ENCODE measurements at places on chromosomes 3 and 15.
A peak's percentile ranks its signal among the peaks of the same experiment; 100 is the strongest.

DNA sequence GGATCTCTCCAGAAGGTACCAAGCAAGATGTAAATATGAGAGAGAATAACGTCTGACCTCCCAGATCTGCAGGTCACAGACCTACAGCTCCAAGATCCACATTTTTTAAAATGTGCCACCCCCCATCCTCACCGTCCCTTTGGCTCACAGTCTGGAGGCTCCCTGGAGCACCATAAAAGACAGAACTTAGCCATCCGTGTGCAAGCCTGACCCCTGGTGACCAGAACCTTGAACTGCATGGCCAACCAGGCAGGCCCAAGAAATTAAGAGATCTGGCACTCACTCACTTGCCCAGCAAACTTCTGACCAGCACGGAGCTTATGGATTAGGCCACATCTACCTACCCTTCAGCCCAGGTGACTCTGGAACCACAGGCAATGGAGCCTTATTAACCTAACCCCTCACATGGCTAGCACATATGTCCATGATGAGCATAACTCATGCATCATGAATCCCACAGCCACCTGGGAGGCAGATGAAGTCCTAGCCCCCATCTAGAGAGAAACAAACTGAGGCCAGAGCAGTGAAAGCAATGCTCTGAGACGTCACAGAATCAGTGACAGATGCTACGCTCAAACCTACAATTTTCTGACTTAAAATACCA, 275.3 kb downstream of the UACA start:
- peak; percentile 65 for DNase-seq

GRCh38 chr3:198107840-198108734, 148.1 kb downstream of the LMLN start:
- peak; percentile 5 for DNase-seq

DNA sequence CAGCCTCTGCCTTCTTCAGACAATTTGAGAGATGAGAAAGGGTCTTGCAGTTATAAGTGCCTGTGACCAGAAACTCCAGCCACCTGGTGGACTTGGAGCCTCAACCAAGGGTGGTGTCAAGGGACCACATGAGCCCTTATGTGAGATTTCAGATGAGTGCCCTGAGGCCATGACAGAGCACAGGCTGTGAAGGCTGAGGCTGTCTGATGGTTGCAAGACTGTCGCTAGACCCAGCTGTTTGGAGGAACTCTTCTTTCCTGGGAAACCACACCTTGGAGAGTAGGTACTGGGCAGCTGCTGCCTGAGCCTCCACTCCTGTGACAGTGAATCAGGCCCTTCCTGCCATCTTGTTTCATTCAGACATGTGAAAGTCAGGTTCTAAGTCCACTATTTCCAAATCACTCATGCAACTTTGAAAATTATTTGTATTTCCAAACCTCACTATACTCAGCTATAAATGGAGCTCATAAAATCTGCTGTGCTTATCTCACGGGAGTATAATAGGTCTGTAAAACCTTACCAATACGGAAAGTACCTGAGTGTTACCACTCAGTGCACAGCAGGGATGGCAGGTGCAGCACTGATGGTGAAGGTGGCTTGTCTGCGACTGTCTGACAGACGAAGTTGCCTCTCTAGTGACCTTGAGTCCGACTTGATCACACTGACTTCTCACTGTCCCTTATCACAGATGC, 99.4 kb downstream of the RPL39L start:
- no peak for DNase-seq

GRCh38 chr3:121957674-121958415, 63.6 kb downstream of the SLC15A2 start:
- no peak for DNase-seq

DNA sequence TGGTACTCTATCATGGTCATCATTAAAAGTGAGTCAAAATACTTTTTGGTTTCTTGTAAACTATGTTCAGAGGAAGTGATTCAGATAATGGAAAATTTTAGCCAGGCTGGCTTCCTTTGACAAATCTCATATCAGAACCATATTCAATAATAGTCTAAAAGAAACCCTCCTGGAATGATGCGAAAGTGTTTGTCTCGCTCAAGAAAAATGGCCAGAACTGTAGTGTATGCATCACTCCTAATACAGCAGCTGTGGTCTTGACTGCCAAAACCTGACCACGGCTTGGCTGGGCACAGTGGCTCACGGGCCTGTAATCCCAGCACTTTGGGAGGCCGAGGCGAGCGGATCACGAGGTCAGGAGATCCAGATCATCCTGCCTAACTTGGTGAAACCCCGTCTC, 35.6 kb upstream of the KCNMB2 start:
- DNase-seq = peak; percentile 38

DNA sequence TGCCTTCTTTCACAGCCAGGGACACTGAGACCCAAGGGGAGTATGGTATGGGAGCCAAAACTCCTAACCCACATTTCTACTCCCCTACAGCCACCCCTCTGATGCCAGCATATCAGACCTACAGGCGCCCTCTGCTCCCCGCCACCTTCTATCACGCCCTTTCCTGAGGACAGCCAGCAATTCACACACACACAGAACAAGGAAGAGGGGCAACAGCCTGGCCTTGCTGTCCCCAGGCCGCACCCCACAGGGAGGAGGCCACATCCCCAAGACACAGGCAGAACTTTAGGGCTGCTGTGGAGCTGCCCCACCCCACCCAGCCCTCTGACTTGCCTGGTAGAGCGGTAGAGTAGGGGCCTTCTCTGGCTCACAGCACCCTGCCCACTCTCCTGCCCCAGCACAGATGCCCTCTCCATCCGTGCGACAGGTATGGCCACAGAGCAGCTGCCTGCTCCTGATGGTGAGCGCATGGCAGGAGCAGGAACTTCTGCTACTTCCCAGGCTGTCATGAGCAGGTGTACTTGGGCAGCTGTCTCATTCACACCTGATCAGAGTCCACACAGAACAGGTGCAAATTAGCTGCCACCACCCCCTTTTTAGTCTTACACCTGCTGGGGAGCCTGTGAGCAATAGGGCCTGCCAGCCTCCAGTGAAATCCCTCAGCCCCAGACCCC, 33.4 kb downstream of the CCDC33 start:
- no peak for DNase-seq

DNA sequence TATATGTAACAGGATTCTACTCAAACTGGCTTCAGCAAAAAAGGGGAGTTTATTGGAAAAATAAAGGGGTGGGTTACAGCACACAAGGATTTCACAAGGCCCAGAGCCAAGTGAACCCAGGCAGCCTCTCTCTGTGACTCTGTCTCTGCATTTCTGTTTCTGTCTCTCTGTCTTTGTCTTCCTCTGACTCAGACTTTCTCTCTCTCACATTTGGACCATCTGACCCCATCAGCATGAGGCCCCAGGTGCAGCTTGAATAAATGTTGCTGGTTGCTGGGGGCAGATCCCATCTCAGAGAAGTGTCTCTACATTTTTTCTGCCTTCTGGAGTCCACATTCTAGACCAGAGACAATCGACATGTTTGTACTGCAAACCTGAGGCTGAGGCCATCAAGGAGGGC, 45.0 kb downstream of the RPLP1 start:
- DNase-seq = no peak

DNA sequence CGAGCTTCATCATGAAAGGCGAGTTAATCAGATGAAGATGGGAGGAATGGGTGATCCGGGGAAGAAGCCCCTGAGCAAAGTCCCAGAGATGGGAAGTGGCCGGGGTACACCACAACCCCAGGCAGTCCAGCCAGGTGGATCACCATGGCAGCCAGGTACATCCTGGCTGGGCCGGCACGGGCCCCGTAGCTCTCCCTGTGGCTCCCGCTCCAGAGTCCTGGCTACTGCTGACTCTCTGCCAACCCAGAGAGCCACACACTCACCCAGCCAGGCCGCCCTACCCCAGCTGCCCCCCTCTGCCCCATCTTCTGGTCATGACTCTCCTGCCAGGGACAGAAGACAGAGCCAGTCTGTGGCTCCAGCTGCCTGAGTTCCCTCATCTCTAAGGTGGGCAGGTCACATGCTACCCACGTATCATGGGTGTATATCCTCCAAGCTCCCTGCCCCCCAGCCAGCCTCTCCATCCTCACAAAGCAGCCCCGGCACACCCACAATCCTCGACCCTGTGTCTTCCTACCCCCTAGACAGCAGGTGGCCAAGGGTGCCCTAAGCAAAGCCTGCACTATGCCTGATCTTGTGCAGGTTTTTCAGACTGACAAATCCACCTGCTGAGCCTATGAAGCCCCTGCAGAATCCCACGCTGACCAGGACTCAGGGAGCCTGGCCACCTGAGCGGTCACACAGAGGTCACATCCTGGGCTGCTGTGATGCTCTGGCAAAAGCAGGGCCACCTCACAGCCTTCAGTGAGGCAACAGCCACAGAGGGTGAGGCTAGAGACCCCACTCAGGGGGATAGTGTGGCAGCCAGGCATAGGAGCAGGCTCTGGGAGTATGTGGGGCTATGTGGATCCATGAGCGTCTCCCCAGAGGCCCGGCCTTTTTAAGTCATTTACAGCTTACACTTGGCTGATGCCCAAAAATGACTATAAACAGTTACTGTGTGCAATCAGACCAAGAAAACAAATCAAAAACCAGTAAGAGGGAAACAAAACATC, 13.2 kb downstream of the XXYLT1 start:
- DNase-seq = no peak
